ENCODE measurements at places on chromosomes 7 and 10.

GRCh38 chr10:126732308-126732707 is 61.8 kb upstream of the C10orf90 start:
- no peak for DNase-seq

DNA sequence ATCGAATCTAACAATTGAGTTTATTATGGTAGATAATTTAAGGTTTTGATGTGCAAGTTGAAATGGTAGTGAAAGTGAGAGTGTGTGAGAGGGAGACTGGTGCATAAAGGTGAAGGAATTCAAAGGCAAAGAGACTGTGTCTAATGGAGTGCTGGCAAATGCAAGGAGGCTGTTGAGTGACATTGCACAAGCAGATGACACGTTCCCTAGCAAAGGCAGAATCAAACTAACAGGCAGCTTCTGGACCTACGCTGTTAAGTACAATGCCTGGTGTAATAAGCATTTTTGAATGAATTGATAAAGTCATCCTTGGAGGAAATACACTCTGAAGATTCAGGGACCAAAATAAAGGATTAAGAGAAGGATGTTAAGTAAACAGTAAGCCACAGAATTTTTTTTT is 11.7 kb upstream of the GPR141 start:
- no peak for DNase-seq

DNA sequence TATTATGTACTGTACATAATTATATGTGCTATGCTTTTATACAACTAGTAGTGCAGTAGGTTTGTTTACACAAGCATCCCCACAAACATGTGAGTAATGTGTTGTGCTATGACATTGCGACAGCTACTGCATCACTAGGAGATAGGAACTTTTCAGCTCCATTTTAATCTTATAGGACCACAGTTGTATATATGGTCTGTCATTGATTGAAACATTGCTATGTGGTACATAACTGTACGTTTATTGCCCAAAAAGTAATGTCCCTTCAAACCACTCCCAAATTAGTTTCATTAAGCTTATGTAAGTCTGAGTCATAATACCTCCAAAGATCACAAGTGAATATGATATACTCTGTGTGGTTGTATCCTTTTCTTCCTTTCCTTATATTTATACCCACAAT is 183.2 kb upstream of the POT1 start:
- no peak for DNase-seq

GRCh38 chr10:106931159-106931852 is 233.2 kb downstream of the SORCS1 start:
- no peak for DNase-seq

- DNase-seq: no peak
These were observed 324.6 kb upstream of the FZD1 start for GRCh38 chr7:90939666-90940065.

DNA sequence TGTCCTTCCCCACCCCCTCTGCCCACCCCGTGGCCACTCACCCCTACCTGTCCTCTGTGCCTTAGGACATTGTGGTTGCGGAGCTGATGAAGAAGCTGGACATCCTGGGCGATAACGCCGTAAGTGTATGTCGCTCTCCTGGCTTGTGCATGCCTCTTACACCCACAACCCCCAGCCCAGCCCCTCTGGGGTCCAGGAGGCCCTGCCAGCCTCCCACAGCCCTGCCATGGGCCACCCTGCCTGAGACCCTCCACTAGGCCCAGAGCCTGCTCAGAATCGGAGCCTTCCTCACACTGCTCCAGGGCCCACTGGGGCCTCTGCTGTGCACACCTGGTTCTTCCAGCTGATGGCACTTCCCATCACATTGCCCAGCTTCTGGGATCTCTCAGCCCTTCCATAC is 36.8 kb upstream of the DPYSL4 start:
- DNase-seq: no peak

GRCh38 chr7:78734626-78735025 is 718.8 kb downstream of the MAGI2 start:
- no peak for DNase-seq

DNA sequence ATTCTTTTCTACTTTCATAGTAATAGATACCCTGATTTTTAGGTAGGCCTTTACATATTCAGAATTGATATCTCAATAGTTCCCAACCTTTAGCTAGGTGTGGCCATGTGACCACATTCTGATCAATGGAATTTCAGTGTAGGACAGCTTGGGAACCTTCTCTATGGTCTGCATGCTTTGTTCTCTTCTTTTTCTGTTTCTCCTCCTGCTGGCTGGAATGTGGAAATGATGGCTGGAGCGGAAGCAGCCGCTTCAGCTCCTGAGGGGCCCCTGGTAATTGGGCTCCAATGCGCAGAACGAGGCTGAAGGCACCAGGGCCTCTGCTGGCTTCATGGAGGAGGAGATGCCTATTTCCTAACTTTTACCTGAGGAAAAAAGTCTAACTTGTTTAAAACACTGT is 152.6 kb downstream of the ZMYND11 start:
- no peak for DNase-seq

GRCh38 chr7:142815134-142815533 is 39.7 kb upstream of the EPHB6 start:
- no peak for DNase-seq

DNA sequence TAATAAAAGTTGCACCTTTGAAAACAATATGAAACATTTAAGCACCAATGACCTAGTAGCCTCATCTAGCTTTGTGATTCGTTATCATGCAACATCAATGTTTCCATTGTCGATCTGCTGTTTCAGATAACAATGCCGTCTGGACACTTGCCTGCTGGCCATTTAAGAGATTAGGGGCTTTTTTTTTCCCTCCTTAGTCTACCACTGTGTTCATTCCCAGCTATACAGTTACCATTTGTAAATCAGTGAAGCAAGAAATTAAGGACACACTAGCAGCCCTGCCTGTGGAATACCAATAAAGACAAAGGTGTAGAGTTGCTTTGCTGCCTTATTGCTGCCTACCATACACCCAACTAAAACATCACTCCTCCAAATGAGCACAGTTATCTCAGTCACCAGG is 37.6 kb upstream of the MYO3A start:
- no peak for DNase-seq

DNA sequence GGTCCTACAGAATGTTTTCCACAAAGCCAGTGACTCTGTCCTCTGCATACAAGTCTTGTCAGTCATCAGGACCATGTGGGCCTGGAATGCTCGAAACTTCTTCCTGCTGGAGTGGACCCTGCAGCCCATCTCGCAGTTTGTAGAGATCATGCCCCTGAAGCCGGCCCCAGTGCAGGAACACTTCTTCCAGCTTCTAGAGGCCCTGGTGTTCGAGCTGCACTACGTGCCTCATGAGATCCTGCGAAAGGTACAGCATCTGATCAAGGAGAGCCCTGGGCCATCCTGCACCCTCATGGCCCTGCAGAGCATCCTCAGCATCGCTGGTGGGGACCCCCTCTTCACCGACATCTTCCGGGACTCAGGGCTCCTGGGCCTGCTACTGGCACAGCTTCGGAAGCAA is 46.5 kb downstream of the WDFY4 start:
- DNase-seq: no peak

DNA sequence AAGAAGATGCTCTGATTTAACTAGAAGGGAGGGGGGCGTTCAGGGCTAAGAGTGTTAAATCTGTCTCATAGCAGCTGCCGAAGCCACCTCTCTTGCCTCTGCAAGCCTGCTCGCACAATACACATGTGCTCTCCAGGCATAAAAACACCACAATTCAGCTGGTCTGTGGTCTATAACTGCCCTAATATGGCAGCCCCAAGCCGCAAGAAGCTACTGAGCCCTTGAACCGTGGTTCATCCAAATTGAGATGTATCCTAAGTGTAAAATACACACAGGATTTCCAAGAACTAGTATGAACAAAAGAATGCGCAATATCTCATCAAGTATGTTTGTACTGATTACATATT is 70.8 kb upstream of the FGFR2 start:
- DNase-seq: no peak

- DNase-seq: no peak
These were observed 174.1 kb upstream of the MKI67 start for GRCh38 chr10:128300290-128300824.

- no peak for DNase-seq
These were observed 358.5 kb upstream of the ANKRD30A start for GRCh38 chr10:36766940-36767339.

- no peak for DNase-seq
These were observed 115.8 kb upstream of the ITGB1 start for GRCh38 chr10:33073641-33074415.

GRCh38 chr10:69640196-69640980 is 10.3 kb downstream of the FAM241B start:
- DNase-seq: no peak

- DNase-seq: no peak
These were observed 89.2 kb downstream of the RBM20 start for GRCh38 chr10:110733218-110733952.

- peak; percentile 47 for DNase-seq
These were observed 91.2 kb upstream of the MPP7 start for GRCh38 chr10:28393956-28394568.

GRCh38 chr7:149615690-149616270 is 118.2 kb upstream of the ZNF746 start:
- DNase-seq: no peak

GRCh38 chr10:105148456-105148855 is 507.4 kb downstream of the SORCS3 start:
- no peak for DNase-seq

- DNase-seq: no peak
These were observed 3.7 kb downstream of the NOD1 start for GRCh38 chr7:30474893-30475292.

GRCh38 chr7:80348223-80348622 is 163.6 kb downstream of the GNAT3 start:
- no peak for DNase-seq

- no peak for DNase-seq
These were observed 273.1 kb downstream of the AGMO start for GRCh38 chr7:15288741-15289140.

DNA sequence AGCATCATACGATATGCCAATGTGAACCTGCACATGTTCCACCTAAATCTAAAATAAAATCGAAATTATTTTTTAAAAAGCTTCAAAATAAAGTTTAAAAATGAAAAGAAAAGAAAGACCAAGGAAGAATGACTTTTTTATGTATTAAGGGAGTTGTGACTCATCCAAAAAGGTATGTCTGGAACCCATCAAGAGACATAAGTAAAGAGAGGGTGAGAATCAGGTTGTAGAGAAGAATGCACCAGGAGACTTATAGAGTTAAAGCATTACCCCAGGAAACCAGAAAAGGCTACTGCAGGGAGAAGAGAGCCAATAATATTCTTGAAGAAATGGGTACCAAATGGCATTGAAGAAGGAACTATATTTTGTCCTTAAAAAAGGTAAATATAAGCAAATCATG is 69.8 kb downstream of the CTTNBP2 start:
- no peak for DNase-seq

DNA sequence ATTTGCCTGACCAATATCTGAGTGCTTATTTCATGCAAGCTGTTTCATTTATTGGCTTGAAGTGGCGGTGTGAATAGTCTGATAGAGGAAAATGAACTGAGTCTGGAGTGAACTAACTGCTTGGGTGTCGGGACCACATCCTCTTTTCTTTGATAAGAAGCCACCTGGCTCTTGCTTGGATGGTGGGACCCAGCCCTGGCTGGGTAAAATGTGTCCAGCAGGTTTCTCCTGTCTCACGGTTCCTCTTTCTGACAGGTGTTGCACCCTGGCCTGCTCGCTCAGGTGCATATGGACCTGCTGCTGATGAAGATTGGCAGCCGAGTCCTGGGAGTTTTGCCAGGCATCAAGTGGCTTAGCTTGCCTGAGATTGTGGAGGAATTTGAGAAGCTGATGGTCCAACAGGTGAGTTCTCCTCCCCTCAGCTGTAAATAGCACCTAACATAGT is 1.6 kb downstream of the ADCK2 start:
- DNase-seq: no peak

- DNase-seq: no peak
These were observed 1.1 kb upstream of the BNIP3 start for GRCh38 chr10:131982796-131983195.

- peak; percentile 45 for DNase-seq
These were observed 601.3 kb downstream of the GALNT17 start for GRCh38 chr7:71733107-71733870.

GRCh38 chr7:121032645-121033460 is 44.3 kb downstream of the CPED1 start:
- DNase-seq: no peak

DNA sequence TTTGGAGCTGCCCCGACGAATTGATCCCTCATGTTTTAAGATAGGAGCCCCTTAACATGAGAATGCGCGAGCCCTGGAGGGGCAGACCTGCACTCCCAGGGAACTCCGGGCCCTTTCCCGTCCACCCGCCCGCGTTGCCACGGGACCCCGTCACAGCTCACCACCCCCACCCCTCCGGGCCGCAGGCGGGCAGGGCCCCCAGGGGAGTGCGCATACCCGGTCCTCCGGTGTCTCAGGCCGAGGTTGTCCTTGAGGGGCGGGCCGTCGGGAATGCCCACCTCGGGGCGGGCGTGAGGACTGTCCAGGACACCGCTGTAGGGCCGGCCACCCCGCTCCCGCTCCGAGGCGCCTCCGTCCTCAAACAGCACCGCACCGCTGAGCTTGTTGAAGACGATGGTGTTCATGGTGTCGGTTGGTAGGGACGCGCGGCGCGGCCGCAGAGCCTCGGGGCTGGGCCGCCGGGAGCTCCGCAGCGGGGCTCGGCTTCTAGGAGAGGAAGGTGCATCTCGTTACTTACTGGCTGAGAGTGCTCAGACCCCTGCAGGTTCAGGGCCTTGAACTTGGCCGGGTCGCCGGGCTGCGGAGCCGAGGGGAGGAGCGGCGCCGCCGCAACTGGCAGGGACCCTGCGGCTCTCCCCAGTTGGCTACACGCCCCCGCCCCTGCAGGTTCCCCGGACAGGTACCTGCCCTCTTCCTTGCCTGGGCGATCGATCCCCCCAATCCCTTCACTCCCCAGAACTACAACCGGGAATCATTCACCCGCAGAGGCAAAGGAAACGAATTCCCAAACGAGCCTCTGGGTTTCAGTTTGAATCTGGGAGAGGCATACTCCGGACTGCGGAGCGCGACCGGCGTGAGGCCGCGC is 2.4 kb downstream of the MKX start:
- DNase-seq: peak; percentile 19

DNA sequence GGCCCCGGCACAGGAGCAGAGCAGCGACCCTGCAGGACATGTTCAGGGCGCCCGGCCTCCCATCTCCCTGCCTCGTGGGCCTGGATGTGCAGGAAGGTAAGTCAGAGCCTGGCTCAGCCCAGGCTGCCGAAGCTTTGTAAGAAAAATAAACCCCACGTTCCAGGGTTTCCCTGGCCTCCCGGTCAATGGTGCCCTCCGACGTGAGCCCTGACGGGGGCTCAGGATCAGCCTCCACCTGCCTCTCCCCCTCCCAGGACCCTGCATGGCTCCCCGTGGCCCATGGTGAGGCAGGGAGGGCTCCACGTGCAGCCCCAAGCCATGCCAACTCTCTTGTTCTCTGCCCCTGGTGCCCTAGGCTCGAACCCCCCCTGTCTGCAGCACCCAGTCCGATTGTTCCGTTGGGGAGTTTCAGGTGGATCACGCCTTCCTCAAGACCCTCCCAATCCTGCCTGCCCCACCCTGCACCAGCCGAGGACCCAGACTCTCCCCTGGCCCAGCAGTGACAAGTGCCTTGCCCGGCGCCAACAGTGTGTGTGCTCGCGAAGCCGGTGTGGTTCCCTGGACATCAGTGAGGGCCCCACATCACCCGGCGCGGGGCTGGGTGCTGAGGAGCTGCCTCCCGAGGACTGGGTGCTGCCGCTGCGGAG is 73.2 kb downstream of the PDGFA start:
- no peak for DNase-seq

- DNase-seq: no peak
These were observed 23.7 kb downstream of the SH2B2 start for GRCh38 chr7:102310414-102310815.
